IMR-90 (cell line): ENCODE measurements at places on chromosomes 3 and 15. TPM values are rescaled to one million over a fixed set of nuclear protein-coding genes. Genes with fewer than 3 reads are reported as not detected.

GTF2E1 gene
- polyA plus RNA-seq = 6.6 and 8.2 TPM in 2 replicates

GBE1 gene
- polyA plus RNA-seq = 26.5 and 36.7 TPM in 2 replicates

HAPLN3 gene
- polyA plus RNA-seq = 28.6 and 30.8 TPM in 2 replicates

NDN gene
- polyA plus RNA-seq = 72.4 and 87.6 TPM in 2 replicates

SLC28A1 gene
- polyA plus RNA-seq = not detected in 2 replicates

OR5K4 gene
- not detected in 2 replicates for polyA plus RNA-seq

EXD1 gene
- not detected in 2 replicates for polyA plus RNA-seq

RAD51 gene
- 6.5 and 6.8 TPM in 2 replicates for polyA plus RNA-seq

ETV5 gene
- polyA plus RNA-seq = 15.7 TPM in 2 replicates

- no peak for DNase-seq
These were observed 163.3 kb downstream of the TP63 start for GRCh38 chr3:189794518-189794917.

GRCh38 chr3:128188956-128189355 is 35.7 kb downstream of the EEFSEC start:
- peak; percentile 36 for DNase-seq

DNA sequence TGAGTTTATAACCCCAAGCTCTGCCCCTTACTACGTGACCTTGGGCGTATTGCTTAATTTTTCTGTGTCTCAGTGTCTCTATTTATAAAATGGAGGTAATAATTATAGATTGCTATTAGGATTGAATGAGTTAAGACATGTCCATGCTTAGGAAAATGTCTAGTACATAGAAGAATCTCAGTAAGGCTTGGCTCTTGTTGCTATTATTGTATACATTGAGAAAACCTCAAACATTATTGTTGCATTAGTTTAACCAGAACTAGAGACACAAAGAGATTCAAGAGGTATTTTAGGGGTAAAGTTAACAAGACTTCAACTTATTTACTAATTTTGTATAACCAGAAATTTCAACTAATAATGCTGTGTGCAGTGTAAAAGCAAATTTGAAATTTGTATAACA is 66.7 kb downstream of the MEF2A start:
- DNase-seq = peak; percentile 61

DNA sequence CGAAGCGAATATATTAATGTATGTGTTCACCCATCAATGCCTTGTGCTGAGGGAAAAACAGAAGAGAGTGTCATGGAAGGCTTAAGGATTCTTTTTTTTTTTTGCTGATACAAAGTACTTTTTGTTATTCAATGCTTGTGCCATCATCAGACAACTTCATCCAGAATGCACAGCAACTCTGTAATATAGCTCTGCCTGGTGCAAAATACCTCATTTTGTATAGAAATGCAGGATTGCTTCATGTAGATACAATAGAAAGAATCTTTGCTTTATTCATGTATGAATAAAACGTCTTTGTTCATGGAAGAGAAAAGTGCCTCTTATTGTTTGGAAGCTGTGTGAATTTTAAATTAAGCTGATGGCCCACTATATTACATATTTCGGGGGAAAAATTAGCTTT is 62.9 kb downstream of the SH3GL3 start:
- DNase-seq = no peak

- peak; percentile 97 for DNase-seq
These were observed 23.0 kb upstream of the CLDN1 start for GRCh38 chr3:190345027-190345821.

- no peak for DNase-seq
These were observed 88.8 kb downstream of the EPHB1 start for GRCh38 chr3:134883697-134884385.

DNA sequence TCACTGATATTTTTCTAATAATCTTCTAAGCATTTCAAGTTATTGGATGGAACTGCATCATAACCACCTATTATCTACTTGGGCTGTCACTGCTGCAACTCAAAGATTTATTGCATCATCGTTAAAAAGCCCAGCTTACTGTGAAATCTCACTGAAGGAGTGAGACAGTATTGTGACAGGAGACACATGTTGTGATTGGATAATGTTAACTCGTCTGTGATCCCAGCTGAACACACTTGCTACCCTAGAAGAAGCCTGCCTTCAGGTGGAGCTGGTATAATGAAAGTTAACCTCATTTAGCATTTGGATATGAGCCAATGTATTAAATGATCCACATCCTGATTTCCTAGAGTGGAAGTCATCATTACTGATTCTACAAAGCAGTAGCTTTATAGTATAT is 138.1 kb downstream of the MAP2K5 start:
- peak; percentile 16 for DNase-seq

DNA sequence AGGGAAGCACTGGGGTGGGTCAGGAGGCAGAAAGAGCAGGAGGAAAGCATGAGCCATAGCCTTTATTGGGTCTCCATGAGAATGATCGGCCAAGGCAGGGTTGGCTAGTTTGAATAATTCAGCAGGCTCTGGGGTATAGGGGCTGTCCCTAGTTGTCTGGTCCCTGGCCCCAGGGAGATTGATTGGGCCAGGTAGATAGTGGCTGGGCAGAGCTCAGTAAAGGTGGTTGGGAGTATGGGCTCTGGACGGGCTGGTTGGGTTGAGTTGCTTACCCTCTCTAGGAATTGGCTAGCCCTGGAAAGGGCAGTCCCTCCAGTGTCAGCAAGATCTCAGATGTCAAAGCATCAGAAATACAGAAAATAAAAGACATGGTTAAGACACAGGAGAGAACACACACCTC is 148.1 kb downstream of the SHQ1 start:
- DNase-seq = no peak

DNA sequence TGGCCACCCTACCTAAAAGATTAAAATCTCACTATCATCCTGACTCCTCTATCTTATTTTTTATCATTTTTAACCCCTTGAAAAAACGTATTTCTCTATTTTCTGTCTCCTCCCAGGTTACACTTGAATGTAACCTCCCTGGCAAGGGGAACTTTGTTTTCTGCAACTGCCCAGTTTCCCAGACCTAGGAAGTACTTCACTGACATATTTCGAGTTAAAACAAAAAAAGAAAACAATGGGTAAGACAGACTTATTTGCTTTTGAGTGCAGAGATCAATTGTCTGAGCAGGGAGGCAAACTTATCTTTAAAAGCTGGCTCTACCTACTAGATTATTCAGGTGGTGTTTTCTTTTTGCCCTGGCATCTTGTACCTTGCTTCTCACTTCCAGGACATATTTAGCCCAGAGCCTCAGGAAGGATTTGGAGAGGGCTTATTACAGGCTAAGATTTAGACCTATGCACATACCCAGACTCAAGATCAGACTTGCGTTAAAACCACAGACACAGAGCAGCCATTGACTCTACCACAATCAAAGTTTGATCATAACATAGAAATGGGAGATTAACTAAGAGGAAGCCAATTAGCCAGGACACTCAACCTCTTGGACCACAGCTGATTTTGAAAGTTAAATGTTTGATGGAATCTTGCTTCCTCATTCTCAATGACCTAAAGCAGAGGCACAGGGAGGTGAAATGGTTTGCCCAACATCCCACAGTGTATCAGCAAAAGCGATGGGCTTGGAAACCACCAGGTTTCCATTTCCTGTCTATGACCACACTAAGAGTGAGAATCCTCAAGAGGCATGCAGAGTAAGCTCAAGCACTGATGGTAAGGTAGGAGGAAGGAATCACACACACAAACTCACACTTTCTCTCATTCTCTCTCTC is 169.5 kb upstream of the THBS1 start:
- no peak for DNase-seq

DNA sequence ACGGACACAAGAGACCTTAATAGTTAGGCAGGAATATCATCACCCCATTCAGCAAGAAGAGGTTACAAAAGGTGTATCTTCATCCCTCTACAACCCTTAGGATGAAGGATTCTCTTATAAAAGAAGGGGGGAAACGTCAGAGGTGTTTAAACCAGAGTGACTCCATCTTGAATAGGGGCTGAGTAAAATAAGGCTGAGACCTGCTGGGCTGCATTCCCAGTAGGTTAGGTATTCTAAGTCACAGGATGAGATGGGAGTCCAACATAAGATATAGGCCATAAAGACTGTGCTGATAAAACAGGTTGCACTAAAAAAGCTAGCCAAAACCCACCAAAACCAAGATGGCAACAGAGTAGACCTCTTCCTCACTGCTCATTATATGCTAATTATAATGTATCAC is 16.5 kb downstream of the TRPM7 start:
- DNase-seq = no peak

DNA sequence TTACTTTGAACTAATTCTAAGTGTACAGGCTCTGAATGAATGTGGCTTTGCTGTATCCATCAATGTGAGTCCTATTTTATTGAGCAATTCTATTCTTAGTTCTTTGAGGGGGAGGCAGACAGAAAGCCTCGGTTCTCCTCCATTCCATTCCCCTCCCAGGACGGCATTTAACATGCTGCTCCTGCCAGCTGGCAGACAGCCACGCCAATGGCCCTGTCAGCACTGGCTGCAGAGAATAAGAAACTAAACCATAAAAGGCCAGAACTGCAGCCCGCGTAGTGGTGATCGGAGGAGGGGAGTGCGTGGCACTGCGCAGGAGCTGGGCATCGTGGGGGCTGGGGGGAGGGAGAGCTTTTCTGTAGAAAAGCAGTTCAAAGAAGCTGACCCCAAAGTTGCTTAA is 76.0 kb upstream of the HACD2 start:
- DNase-seq = peak; percentile 98

GRCh38 chr3:174251681-174252080 is 607.5 kb upstream of the NAALADL2 start:
- no peak for DNase-seq

- no peak for DNase-seq
These were observed 696 bp upstream of the SNRK start for GRCh38 chr3:43285644-43286043.

DNA sequence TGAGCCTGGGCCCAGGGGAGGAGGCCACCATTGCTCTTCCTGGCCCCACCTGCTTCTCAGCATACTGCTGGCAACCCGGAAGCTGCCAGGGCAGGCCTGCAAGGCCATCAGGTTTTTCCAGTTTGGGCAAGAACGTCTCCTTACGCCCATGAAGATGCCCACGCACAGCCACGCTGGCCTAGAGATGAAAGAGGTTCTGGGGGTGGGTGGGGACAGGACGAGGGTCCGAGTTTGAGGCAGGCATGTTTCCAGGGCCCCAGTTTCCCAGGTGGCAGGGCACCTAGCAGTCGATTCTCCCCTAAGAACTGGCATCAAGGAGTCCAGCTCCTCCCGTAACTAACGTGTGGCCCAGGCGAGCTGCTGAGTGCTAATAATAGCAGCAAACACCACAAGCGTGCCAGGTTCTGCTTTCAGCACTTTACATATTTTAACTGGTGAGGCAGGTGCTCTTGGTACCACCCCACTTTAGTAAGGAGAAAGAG is 45.8 kb downstream of the ZNF710 start:
- no peak for DNase-seq

- peak; percentile 93 for DNase-seq
These were observed 75.1 kb downstream of the VGLL4 start for GRCh38 chr3:11568503-11569155.
